NCI-H1694 treated with DMSO at 0.1 percent for 48 hours (cell line): ENCODE measurements at places on chromosomes 1 and 21.
A peak's percentile ranks its signal among the peaks of the same experiment; 100 is the strongest.

- peak; percentile 74 for DNase-seq
These were observed 99.2 kb downstream of the CTH start for GRCh38 chr1:70509996-70510876.

GRCh38 chr1:178973652-178974101 lies 52.0 kb upstream of the FAM20B start:
- DNase-seq: no peak

- no peak for DNase-seq
These were observed 3.9 kb upstream of the ZNF678 start for GRCh38 chr1:227559499-227559898.

DNA sequence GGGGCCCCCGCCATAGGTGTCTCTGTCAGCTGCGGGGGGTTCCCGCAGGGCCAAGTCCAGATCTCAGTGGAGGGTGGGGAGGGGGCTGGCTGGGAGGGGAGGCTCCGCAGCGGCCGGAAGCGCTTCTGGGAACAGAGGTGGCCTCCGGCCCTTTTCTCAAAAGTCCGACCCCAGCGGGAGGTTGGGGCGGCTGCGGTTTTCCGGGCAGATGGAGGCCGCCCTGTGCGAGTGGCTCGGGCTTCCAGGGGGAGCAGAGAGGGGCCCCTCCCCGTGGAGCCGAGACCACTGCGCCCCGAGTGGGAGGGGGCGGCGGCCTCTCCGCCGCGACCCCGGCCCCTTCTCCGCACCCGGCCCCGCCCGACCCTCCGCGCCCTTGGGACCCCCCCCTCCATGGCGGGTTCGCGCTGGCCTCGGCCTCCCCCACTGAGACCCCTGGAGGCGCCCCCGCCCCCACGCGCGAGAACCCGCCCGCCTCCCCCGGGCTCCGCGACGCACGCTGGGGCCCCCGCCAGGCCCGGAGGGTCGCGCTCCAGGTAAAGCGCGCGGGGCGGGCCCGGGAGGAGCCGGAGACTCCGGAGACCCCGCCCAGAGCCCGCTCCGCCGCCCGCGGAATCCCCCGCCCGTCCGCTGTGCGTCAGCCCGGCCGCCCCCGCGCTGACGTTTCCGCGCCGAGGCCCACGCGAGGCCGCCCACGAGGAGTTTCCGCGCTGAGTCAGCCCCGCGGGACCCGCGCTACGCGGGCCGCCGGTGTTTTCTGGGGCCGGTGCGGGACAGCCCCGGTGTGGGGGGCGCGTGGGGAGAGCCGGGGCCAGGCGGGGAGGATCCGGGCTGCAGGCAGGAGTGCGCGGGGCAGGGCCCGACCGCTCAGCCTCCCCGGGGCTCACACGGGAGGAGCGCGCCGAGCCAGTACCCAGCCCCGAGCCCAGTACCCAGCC lies 5.2 kb downstream of the TNFRSF18 start:
- no peak for DNase-seq

DNA sequence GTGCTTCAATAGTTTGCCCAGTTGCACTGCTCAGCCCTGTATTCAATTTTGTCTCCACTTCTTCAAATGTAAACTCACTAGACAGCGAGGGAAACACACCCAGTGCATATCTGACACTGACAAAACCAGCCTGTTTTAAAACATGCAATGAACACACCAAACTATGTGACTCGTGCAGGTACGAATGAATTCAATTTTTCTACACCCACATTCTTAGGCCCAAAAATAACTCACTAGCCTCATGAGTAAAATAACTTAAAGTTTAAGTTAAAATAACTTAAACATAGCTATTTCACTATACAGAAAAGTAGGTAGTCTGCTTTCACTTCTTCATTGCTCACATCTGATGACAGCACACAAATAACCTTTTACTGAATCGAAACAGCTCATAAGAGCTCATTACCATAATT lies 21.1 kb downstream of the TTC13 start:
- no peak for DNase-seq

- no peak for DNase-seq
These were observed 58.4 kb downstream of the MROH9 start for GRCh38 chr1:170993717-170994116.

DNA sequence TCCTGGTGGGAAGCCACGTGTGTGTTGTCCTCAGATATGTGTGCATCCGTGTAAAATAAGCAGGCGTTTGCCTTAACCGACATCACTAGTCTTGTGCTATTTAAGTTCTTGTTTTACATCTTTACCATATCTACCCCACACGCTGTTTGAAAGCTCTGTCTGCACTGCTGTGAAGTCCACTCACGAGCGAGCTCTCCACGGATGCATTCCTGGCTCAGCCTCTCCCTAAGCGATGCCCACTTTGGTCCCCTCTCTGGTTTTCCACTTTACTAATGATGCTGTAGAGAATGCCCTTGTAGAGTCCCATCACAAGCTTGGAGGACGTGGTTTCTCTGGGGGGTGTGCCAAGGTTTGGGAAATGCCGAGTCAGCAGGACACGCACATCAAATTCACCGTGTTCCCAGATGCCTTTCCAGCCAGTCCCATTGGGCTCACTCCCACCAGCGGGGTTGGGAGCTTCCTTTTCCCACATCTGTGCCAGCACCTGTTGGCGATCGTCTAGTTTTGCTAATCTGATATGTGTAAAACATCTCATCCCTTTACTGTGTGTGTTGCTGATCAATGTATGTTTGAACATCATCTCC lies 43.8 kb downstream of the ACTL8 start:
- no peak for DNase-seq

- peak; percentile 98 for DNase-seq
These were observed 10.6 kb upstream of the GADD45A start for GRCh38 chr1:67674260-67675011.

GRCh38 chr1:228781161-228781808 lies 46.0 kb downstream of the RHOU start:
- DNase-seq: peak; percentile 51

- no peak for DNase-seq
These were observed 38.3 kb downstream of the IRF2BP2 start for GRCh38 chr1:234571702-234572101.

GRCh38 chr1:207911856-207912760 lies 1.2 kb upstream of the CD34 start:
- DNase-seq: no peak

- peak; percentile 74 for DNase-seq
These were observed 92.6 kb downstream of the IGSF21 start for GRCh38 chr1:18200136-18200717.

DNA sequence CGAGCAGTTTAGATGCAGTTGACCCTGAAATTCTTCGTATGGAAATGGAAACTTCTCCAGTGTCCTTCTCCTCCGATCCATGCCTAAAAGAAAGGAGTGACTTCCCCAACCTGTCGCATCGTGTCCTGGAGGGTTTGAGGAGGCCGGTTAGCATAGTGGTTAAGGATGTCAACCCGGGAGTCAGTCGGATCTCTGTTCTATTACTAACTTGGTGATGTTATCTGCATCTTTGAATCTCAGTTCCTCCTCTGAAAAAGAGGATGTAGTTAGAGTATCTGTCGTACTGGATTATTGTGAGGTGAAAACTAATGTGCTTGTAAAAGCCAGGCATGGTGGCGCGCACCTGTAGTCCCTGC lies 684 bp downstream of the ZBTB8B start:
- DNase-seq: no peak

GRCh38 chr1:71390518-71390917 lies 309.7 kb upstream of the ZRANB2 start:
- no peak for DNase-seq

DNA sequence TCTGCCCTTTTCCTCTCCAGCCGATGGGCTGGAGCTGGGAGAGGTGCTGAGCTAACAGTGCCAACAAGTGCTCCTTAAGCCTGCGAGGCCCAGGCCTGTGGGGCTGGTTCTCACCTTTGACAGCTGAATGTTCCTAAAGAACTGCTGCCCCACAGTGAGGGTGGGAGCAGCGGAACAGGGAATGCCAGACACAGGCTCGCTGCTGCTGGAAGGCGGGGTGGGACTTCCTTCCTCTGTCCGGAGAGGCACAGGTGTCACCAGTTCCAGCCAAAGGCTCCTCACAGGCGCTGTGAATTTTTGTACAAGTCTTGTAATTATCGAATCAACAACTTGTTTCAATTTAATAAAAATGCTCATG lies 47.1 kb downstream of the COQ8A start:
- no peak for DNase-seq

- DNase-seq: no peak
These were observed 3.3 kb upstream of the HNRNPCL1 start for GRCh38 chr1:12851779-12852178.

GRCh38 chr1:45929257-45929687 lies 125.9 kb downstream of the MAST2 start:
- DNase-seq: no peak

DNA sequence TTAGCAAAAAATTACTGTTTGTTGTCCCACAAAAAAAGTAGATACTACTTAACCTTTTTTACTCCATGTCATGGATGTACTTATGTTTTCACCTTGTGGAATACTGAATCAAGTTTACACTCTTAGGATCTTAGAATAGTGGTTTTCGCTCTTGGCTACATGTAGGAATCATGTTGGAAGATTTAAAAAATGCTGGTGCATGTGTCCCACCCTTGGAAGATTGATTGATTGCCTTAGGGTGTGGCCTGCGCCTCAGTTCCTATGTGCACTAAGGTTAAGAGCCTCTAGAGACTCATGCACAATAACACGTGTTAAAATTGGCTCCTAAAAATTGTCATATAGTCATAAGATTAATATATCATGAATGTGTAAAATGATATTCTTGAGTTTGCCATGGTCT lies 25.0 kb downstream of the HS2ST1 start:
- DNase-seq: no peak

DNA sequence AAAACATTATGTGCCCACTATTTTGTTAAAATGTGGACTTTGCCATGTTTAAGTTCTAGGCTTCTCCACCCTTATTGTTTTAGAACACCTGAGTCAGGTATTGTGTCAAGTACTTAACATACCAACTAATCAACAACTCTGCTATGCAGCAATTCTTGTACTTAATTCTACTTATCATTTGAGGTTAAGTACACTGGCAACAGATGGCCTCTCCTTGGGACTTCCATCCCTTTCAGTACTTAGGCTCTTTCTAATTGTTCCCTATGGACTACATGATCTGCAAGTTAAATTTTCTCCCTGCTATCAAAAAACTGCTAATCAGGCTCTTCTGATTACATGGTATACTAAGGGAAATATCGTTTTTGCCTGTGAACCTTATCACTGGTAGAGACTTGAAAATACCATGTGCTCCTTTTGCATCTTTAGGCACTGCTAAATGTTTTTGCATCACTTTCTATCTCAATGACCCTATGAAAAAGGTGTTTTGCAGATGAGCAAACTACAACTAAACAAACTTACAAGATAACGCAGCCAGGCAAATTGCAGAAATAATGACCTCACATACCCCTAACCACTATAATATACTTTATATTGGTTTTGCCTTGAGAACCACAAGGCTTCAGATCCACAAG lies 18.9 kb downstream of the SFPQ start:
- no peak for DNase-seq

GRCh38 chr1:58785442-58786058 lies 1.7 kb upstream of the JUN start:
- peak; percentile 67 for DNase-seq

DNA sequence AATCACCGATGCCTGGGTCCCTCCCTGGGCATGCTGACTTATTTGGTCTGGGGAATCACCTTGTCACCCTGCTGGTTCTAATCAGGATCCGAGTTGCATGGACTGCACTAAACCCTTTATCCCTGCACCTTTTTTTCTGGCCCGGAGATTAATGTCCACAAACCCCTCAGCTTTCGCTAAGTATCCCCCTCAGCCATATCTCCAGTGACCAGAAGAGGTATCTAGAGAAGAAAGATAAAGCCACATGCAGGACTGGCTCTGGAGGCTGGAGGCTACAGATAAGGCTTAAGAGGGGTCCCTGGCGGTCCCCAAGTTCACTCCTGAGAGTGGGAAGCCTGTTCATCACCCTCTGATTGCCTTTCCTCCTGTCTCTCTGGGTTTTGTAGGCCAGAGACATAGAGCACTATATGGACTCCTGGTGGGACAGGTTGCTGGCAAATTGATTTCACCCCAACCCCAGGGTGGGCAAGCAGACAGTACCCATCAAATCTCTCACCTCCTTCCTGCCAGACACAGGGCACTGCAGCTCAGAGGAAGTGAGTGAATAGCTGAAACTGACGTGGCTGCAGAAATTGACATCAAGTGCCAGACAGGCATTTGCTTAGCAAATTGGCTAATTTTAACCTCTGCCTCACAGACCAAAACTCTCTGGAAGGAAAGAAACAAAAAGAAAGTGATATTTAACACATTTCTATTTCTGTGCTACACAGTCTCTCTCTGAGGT lies 38.8 kb downstream of the HMGB4 start:
- no peak for DNase-seq

DNA sequence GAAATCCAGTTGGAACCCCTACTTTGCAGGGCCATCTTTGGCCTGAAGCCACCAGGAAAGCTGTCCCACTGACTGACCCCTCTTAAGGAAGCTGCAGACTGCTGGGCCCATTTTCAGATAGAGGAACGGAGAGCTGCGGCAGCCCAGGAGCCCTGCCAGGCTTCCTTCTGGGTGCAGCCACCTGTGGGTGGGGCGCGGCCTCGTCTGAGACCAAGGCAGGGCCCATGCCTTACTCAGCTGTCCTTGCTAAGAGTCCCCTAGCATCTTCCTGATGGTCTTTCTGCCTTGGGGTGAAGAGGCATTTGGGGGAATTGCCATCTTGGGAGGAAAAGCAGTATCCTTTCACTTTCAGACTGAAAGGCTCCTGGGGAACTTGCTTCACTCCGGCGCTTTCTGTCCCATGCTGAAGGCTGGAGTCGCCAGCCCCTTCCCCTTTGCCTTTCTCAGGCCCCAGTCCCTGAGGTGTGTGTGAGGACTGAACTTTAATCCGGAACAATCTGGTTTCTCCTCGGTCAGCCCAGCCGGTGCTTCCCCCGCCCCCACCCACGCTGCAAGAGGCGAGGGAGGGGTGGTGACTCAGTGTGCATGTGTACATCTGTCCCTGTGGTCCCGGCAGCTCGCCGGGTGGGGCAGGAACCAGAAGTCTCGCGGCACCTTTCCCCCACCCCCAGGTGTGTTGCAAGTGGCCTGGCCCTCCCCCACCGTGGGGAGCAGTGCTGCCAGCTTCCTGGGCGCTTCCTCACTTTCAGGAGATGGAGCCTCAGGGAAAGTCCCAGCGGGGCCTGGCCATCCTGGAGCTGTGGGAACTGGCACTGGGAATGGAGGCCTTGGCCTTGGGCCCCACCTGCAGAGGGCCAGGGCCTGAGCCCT lies 5.1 kb downstream of the ZC3H12A start:
- no peak for DNase-seq

DNA sequence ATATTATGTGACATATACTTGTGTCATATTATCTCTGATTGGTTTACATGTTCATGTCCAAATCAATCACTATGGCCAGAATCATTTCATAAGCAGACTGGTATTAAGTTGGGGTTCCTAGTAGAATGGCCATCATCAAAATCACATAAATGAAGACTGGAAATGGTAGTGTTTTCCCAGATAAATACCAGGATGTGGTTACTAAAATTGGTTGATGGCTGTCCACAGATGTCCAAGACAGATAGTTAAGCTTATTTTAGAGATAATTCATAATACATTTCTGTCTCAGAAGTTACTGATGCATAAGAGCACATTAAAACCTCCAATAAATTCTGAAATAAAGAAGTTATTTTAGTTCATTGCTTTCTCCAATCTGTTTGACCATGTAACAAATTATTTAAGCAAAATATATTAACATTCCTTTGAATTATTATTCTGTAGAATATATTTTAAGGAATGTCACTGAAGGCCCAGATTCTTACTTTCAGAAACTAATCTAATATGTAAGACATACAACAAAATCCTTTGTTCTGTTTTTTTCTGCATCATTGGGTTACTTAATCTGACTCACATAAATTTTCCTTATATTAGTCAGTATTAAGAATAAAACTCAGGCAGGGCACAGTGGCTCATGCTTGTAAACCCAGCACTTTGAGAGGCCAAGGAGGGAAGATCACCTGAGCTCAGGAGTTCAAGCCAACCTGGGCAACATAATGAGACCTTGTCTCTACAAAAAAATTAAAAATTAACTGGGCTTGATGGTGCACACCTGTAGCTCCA lies 483.9 kb downstream of the PTPRC start:
- no peak for DNase-seq
